ENCODE measurements at places on chromosomes 1 and 21.

GRCh38 chr21:33300701-33301631, 23.8 kb upstream of the IFNAR1 start:
- no peak for DNase-seq

DNA sequence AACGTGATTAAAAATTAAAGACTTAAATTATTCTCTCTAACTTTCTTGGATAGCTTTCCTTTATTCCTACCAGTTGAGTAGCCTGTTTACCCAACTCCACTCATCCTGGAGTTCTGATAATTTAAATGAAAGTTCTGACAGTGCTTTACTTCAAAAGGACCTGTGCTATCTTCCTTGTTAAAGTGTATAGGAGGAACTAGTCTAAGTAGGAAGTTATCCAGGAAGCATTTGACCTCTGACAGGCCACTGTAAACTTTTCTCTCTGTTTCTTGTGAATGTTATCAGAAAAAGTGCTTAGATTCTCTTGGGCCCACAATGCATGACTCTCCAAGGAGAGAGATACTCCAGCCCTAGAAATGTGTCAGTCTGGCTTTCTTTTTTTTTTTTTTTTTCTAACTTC, 9.2 kb downstream of the UAP1 start:
- no peak for DNase-seq

GRCh38 chr1:242754926-242755325, 230.4 kb upstream of the PLD5 start:
- no peak for DNase-seq

GRCh38 chr1:19597496-19598309, 46.4 kb upstream of the NBL1 start:
- DNase-seq: no peak

DNA sequence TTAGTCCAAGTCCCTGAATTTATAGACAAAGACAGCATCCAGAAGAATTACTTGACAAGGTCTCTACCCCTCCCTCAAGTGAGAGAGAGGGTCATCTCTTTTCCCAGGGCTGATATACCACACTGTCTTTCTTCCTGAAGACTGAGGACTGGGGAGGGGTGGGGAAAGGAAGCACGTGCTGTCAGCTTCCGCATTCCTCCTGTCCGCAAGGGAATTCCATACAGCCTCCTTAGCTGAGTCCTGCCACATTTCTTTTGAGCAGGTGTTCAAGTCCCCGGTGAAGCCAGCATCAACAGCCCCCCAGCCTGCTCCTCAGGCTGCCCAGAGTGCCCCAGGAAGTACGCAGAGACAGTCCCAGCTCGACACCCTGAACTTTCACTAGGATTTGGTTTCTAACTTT, 34.2 kb downstream of the PCAT6 start:
- no peak for DNase-seq
